ENCODE measurements at places on chromosomes 7 and 10.

DNA sequence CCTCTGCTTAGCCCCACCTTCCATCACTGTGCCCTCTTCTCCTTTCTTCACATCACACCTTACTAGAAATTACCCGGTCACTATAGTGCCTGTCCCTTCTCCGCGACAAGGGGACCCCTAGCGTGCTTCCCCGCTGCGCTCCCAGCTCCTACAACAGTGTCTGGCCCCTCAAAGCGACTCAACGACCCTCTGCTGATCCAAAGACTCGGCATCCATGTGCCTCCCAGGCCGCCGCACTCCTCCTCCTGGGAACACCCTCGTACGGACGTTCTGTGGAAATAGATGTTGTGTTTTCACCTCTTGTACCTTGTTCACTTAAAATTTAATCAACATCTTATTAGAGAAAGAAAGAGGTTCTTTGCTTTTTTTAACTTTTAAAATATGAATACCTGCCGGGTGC, 463.5 kb downstream of the DNAJB6 start:
- DNase-seq, result no peak

DNA sequence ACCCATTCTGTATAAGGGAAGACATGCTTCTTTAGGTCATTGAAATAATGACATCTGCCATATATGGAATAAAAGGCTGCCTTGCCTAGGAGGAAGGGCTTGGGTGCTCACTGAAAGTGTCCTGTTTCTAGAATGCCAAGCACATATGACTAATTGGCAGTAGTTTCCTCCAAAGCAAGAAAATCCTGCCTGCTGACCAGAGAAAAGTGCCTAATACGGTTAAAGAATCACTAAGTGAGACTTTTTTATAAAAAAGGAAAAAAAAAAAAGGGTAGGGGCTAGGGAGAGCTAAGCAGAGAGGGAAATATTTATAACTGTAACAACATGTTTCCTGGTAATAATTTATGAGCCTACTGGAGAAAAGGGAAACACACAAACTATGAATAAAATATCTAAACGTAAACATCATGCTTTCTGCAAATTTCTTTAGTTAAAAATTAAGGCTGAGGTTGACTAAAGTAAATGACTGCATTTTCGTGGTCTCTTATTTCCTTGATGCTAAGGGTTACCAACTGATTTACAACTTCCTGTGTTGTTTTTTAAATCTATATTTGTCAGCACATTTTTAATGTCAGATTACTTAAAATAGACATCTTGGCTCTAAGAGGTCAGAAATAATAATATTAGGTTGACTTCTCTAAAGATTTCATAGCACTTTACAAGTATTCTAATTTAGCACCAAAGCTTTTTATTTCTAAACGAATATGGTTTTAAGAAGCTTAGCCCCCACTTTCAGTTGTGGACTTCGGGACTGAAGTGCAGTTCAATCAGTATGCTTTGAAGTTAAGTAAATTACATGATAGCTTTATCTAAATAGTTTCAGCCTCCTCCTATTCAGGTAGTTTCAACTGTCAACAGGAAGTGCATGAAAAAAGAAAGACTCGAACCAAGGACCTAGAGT, 89.6 kb downstream of the CABCOCO1 start:
- DNase-seq, result peak; percentile 88

DNA sequence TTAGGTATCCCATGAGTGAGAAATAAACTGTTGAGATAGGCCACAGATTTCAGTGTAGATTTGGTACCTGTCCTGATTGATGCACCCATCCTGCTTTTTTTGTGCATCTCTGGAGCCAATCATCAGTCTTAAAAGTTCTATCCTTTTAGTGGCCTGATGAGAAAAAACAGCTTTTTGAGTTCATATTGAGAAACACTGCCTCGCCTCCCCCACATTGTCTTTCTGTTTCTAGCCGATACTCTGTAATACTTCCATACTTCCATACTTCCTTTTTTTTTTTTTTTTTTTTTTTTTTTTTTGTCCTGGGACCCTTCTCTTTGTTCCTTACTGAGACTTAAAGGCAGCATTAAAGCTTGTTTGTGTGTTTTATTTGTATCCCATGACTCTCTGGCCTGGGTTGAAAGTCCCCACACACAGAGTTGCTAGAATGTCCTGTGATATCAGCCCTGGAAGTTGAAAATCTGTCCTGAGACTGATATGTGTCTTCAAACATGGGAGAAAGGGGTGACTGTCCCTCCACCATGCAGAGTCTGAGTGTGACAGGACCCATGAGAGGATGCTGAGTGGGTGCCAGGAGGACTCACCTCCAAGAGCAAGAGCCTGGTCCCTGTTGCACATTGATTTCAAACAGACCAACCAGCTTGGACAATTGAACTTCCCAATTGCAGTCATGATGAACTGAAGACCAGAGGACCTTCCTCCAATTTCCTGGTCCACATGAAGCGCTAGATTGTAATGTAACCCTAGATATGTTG, 5.7 kb downstream of the ZNF22 start:
- DNase-seq, result no peak

GRCh38 chr7:21028599-21028998, 241.9 kb upstream of the SP8 start:
- no peak for DNase-seq

DNA sequence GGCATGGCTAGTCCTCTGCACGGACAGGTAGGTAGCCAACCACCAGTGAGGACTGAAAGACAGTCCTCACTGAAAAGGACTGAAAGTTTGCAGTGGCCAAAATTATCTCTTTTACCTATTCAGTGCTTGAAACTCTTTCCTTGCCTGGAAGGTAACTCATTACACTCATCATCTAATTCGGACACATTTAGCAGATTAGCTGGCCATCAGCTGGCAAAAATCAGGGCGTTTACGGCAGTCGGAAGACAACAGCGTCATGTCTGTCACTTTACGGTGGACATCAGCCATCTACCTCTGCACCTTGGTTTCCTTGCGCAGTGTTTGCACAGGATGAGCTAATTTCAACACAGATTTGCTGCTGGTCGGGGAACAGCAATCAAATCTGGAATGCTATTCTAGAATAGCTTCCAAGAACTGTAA, 740 bp downstream of the ANXA7 start:
- no peak for DNase-seq

DNA sequence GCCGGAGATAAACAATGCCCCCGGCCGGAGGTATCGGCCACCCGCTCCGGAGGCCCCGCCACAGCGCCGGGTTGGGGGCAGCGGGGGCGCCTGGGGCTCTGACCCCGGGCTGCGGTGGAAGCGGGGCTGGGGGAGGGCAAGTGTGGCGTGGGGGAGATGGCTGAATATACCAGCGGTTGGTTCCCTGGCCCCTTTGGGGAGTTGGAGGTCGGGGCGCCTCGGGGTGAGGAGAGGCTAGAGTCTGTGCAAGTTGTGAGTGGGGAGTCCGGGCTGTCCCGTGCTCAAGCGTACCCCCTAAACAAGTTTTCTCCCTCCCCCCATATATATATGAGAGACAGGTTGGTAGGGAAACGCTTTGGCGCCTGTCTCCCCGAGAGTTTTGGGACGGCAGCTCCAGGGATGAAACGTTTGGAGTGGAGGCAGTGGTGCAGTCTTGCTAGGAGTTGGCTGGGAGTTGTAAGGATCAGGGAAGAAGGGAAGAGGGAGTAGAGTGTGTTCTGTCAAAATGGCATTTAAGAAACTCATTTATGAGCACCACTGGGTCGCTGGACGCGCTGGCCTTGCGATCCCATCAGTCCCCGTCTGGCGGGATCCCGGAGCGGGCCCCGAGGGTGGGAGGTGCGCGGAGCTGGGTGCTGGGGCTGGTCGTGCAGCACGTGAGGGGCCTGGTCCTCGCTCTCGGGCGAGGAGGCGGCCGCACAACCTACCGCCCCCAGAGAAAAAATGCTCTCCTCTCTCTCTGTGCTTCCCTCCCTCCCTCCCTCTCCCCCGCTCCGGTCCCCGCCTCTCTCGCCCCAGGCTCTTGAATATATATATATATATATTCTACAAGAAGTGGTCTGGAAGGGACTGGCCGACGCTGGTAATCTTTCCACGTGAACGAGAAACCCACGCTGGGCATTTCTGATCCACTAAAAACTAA, 1.1 kb downstream of the TET1 start:
- peak; percentile 52 for DNase-seq

- DNase-seq, result peak; percentile 95
These were observed 6.5 kb downstream of the DUSP5 start for GRCh38 chr10:110504111-110504735.

DNA sequence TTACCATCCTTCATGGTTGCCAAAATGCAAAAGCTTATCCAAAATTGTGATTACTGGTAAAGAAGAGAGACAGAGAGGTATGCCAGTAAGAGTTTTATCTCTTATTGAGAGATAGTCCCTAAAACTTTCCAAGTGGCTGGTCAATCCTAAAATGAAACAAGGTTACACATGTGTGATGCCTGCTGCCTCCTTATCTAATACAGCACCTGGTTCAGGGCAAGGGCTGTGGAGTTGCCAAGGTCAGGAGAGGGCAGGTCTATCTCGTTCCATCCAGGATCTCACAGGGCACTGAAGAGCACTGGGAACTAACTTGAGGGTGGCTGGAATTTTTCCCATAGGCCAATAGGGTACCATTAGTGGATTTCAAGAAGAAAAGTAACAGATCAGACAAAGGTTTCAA, 18.3 kb downstream of the VOPP1 start:
- no peak for DNase-seq

DNA sequence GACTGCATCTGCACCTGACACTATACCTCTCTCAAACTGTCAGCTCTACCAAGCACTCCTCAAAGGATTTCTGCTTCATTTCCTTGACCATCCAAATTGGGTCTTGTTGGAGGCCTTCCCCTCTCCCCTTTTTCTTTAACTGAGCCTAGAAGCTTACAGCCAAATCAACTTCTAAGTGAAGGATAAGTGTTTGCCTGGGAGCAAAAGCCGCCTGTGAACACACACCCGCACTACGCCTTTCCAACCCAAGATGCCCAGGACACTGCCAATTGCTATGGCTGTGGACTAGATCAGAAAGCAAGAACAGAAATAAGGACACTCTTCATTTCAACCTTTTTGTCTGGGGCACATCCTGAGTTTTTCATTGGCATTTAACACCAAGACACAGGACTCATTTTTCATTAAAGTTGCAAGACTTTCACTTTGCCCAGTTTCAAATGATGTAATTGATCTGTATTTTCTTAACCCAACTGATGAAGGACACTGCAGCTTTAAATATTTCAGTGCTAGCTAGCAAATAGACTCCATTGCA, 52.8 kb downstream of the CPEB3 start:
- DNase-seq, result no peak

DNA sequence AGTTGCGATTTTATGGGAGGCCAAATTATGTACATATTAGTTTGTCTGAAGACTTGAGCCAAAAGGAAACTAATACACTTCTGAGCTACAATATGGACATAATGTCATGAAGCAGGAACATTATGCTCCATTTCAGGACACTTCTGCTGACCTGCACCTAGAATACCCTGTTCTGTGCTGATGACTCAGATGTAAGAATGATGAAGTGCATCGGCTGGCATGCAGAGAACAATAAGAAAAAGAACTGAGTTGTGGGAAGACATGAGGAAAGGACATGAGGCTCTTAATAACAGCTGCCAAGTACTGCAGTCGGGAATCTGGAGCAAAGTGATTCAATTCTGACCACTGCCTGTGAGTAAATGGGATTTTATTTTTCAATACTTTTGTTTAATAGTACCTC, 192.9 kb upstream of the VSTM2A start:
- peak; percentile 9 for DNase-seq

DNA sequence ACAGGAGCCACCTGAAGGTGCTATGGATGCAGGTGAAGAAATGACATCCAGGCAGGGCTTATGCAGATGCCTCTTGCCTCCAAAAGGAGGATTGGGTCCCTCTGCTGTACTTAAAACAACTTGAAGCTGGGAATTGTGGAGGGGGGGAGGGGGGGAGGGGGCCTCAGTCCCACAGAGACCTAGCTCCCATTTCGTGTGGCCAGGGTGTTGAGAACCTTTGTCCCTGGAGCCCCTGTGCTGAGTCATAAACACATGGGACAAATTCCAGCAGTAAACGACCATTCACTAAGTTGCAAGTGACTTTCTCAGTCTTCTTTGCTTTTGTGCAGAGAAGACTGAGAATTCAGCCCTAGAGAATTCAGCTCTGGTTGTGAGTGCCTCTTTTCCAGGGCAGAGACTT, 96.5 kb upstream of the PODXL start:
- no peak for DNase-seq

DNA sequence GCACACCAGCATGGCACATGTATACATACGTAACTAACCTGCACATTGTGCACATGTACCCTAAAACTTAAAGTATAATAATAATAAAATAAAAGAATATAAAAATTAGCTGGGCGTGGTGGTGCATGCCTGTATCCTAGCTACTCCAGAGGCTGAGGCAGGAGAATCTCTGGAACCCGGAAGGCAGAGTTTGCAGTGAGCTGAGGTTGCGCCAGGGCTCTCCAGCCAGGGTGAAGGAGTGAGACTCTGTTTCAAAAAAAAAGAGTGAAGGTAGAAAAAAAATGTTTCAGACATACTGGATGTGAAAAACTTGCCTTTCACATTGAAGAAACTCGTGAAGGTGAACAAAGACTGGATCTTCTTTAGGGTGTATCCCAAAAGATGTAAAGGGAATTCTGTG, 26.7 kb downstream of the TSPAN14 start:
- no peak for DNase-seq

- no peak for DNase-seq
These were observed 23.3 kb upstream of the WNT2 start for GRCh38 chr7:117346161-117346560.

Measured in fibroblast of lung (primary cell).